Endodermal cell (in vitro differentiated cells): ENCODE measurements at places on chromosomes 11 and 22. TPM values are rescaled to one million over a fixed set of nuclear protein-coding genes. Genes with fewer than 3 reads are reported as not detected.

The KIRREL3 gene
- 0.79 and 1.1 TPM in 2 replicates for total RNA-seq

The ADM gene
- 31.5 to 205 TPM (median 35.5 TPM) in 3 replicates for total RNA-seq

GRCh38 chr22:33985506-33985905 lies 65.2 kb upstream of the LARGE1 start:
- H3K4me1 ChIP-seq: no peaks in the 10 kb centered on the region
- H3K27me3 ChIP-seq: no peaks in the 10 kb centered on the region
- H3K4me3 ChIP-seq: no peak overlapping the region
- no peak overlapping the region for H3K27ac ChIP-seq
- H3K36me3 ChIP-seq: no peaks in the 10 kb centered on the region

DNA sequence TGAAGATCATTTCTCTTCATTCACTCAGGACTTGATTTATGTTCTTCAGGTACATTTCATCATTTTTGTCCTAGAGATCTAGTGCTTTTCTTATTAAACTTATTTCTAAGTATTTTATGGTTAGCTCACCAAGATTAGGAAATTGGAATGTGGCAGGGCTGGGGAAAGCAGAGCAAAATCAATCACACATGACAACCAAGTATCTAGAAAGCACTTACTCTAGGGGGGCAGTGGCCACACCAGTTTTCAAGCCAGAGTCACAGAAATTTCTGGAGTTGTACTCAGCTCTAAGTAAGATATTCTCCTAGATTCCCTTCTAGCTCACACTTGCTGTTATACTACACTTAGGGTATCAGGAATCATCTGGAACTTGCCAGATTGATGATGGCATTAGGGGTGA lies 33.3 kb upstream of the MYEOV start:
- no peaks in the 10 kb centered on the region for H3K36me3 ChIP-seq
- no peak for DNase-seq
- H3K4me1 ChIP-seq: no peaks in the 10 kb centered on the region
- no peaks in the 10 kb centered on the region for H3K27me3 ChIP-seq
- no peak overlapping the region for H3K4me3 ChIP-seq
